H7 (cell line): ENCODE measurements at places on chromosomes 16 and 17. TPM values are rescaled to one million over a fixed set of nuclear protein-coding genes. Genes with fewer than 3 reads are reported as not detected.

Gene SLC25A11
- total RNA-seq = 143 and 169 TPM in 2 replicates

Gene DNAAF8
- total RNA-seq = 1.1 TPM in 1 of 2 replicates, not detected in the other

Gene KREMEN2
- 17.6 and 20.9 TPM in 2 replicates for total RNA-seq

Gene TBC1D28
- total RNA-seq = 0.18 TPM in 1 of 2 replicates, not detected in the other

Gene SAMD14
- total RNA-seq = 7.8 and 8.2 TPM in 2 replicates

Gene KRTAP1-1
- not detected in 2 replicates for total RNA-seq

Gene HOXB8
- total RNA-seq = not detected in 2 replicates

Gene SPN
- total RNA-seq = 0.48 and 0.59 TPM in 2 replicates

Gene ZNF385C
- total RNA-seq = 2.7 and 3.8 TPM in 2 replicates

Gene CETP
- not detected in 2 replicates for total RNA-seq

- DNase-seq = peak; percentile 75
Observed at GRCh38 chr17:72115781-72116525, 4.9 kb upstream of the SOX9 start.

GRCh38 chr16:9007177-9007794 is 43.6 kb upstream of the USP7 start:
- peak; percentile 10 for DNase-seq

GRCh38 chr16:31458073-31458843 is 1.0 kb upstream of the ARMC5 start:
- peak; percentile 71 for DNase-seq

- no peak for DNase-seq
Observed at GRCh38 chr16:1460602-1461138, 14.2 kb downstream of the CLCN7 start.

DNA sequence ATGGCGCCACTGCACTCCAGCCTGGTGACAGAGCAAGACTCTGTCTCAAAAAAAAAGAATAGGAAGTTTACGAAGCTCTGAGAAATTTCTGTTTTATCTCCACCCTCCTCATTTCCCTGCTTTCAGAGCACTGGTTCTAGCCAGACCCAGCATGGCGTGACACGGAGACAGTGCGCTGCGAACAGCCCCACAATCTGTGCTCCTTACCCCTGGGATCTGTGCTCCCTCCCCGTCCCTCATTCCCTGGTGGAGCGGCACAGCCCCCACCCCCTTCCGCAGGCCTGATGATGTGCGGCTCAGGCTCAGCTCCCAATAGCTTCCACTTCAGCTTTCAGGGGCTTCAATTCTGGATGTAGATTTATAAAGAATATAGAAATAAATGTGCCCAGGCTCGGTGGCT is 56.1 kb upstream of the ENDOV start:
- no peak for DNase-seq

GRCh38 chr16:70703041-70703834 is 17.4 kb upstream of the MTSS2 start:
- DNase-seq = peak; percentile 84

DNA sequence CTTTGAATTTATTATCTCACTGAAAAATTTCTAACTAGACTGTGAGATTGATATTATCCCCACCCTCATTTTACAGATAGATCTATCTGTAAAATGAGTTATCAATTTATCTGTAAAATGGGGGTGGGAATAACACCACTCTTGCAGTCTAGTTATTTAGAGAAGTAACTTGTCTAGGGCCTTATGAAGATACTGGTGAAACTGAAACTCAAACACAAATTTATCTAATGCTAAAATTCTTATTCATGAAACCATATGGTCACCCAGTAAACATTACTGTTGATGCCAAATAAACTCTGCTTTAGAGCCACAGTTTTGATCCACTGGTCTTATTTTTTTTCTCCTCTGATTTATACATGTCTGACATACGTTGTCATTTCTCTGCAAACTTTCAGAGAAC is 52.1 kb upstream of the SMIM36 start:
- no peak for DNase-seq

- DNase-seq = no peak
Observed at GRCh38 chr16:49351096-49351487, 22.5 kb upstream of the C16orf78 start.

- peak; percentile 90 for DNase-seq
Observed at GRCh38 chr16:85556456-85557082, 56.6 kb upstream of the GSE1 start.

DNA sequence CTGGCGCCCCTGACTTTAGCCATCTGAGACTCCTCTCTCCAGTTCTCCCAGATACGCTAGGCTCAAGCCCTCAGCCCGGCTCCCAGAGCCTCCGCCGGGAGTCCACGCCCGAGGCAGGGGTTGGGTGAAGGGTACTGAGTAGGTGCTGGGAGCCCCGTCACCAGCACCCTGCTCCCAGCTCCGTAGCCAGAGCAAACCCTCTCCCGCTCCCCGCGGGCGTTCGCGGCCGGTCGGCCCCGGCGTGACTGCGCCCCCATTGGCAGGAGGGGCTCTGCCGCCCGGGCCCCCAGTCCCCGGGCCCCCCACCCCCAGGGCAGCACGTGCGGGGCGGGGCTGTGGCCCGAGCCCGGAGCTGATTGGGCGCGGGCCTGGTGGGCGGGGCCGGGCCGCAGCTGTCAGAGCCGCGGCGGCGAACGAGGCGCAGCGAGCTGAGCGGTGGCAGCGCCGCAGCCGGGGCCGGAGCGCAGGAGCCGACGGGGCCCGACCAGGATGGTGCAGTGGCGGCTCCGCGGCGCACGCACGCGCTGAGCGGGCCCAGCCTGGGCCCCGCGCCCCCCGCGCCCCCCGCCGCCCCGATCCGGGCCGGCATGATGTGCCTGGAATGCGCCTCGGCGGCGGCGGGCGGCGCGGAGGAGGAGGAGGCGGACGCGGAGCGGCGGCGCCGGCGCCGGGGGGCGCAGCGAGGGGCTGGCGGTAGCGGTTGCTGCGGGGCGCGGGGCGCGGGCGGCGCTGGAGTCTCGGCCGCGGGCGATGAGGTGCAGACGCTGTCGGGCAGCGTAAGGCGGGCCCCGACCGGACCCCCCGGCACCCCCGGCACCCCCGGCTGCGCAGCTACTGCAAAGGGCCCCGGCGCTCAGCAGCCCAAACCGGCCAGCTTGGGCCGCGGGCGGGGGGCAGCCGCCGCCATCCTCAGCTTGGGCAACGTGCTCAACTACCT is at the start of gene SPNS2:
TSS of gene SPNS2 (plus strand) at position 421 of the 937 bp plus-strand sequence. CDS start at position 588, 167 bp downstream.
- DNase-seq = peak; percentile 99

DNA sequence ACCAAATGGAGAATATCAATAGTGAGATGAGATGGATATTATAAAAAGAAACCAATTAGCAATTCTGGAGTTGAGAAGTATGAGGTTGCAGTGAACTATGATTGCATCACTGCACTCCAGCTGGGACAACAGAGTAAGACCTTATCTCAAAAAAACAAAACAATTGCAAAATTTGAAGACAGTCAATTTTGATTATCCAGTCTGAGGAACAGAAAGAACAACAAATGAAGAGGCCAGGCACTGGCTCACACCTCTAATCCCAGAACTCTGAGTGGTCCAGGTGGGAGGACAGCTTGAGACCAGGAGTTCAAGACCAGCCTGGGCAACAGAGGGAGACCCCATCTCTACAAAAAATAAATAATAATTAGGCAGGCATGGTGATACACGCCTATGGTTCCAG is 35.0 kb downstream of the USP32 start:
- no peak for DNase-seq

- DNase-seq = no peak
Observed at GRCh38 chr17:48915459-48916282, 7.5 kb downstream of the UBE2Z start.

GRCh38 chr17:13016881-13017654 is 759 bp downstream of the ELAC2 start:
- no peak for DNase-seq

- DNase-seq = peak; percentile 85
Observed at GRCh38 chr17:46979147-46979863, at the start of gene RPRML. Gene RPRML (minus strand): TSS chr17:46979253. CDS start chr17:46979007, 246 bp downstream.

GRCh38 chr17:65093930-65094329 is 37.4 kb upstream of the GNA13 start:
- DNase-seq = no peak

- DNase-seq = no peak
Observed at GRCh38 chr17:1376061-1376460, 24.0 kb downstream of the YWHAE start.

DNA sequence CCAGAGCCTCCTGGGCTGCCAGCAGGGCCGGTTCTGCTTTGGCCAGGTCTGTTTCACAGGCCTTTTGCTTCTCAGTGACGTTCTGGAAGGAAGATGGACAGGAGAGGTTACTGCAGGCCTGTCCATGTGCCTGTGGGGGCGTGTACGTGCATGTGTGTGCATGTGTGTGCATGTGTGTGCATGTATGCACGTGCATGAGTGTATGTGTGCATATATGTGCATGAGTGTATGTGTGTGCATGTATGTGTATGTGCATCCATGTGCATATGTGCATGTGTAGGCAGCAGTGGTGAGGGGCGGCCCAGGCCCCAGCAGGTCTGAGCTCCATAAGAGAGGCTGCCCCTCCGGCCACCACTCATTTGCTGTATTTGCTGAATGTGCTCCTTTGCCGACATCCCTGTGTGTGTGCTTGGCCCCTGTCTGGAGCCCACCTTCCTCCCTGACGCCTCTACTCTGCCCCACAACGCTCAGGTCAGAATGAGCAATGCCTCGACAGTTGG is 81.8 kb downstream of the PGS1 start:
- DNase-seq = no peak

GRCh38 chr16:54932737-54933254 is 2.1 kb downstream of the IRX5 start:
- DNase-seq = peak; percentile 85

DNA sequence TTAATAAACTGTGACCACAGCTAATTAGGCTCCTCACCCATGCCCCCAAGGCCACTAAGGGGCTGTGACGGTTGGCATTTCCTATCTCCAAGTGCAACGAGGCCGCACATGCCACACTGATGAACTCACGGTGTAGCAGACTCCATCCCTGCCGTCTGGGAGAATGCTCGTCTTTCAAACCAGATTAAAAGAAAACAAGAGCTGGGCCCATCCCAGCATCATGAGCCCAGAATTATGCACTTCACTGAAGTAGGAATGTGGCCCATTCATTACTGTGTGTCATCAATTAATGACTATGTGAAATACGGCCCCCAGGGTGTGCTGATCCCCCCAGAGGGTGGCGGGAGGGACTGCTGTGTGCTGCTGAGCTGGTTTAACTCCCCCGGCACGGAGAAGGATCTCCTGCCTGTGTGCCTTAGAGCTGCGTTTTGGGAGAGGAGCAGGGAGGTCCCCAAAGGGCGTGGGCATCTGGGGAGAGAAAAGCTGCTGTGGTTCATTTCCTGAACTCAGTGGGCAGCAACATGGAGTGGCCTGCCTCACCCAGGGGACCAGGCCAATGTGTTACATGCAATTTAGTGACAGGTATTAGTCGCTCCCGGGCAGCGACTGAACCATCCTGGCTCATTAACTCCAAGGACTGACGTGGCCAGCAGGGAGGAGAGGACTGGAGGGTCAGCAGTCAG is 194.5 kb downstream of the FOXL1 start:
- peak; percentile 63 for DNase-seq

- DNase-seq = no peak
Observed at GRCh38 chr16:80576343-80576912, 35.6 kb downstream of the DYNLRB2 start.

- DNase-seq = no peak
Observed at GRCh38 chr17:7249830-7250229, 1.7 kb downstream of the CTDNEP1 start.

GRCh38 chr17:75147878-75148546 is 6.3 kb downstream of the JPT1 start:
- DNase-seq = no peak

DNA sequence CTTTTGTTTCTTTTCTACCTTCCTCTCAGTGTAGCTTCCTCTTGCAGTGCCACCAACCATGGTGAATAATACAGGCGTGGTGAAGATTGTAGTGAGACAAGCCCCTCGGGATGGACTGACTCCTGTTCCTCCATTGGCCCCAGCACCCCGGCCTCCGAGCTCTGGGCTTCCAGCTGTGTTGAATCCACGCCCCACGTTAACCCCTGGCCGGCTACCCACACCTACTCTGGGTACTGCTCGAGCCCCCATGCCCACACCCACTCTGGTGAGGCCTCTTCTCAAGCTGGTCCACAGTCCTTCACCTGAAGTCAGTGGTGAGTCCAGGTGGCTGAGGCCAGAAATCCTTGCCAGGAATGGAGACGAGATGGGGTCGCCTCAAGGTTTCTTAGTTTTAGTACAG is 23.9 kb downstream of the SRCAP start:
- no peak for DNase-seq

DNA sequence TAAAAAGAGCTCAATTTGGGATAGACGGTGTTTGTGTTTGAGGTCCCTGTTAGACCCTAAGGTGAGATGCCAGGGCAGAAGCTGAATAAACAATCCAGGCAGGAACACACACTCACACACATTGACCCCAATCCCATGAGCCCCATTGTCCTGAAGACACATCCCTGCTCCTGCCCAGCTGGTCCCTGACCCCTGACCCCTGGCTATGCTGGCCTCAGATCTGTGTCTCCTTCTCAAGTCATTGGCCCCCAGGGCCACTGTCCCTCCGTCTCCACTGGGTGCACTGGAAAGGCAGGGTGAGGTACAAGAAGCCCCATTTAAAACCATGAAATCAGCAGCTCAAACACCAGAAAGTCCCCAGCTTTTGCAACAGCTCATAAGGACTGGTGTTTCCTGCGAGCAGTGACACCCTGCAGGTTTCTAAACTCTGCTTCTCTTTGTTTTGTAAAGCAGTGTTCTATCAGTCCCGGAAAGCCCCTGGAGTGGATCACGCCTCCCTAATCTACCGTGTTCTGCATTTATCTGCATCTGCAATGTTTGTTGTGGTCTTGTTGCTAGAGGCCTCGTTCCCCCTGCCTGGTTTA is 18.0 kb upstream of the ASGR2 start:
- DNase-seq = peak; percentile 90

DNA sequence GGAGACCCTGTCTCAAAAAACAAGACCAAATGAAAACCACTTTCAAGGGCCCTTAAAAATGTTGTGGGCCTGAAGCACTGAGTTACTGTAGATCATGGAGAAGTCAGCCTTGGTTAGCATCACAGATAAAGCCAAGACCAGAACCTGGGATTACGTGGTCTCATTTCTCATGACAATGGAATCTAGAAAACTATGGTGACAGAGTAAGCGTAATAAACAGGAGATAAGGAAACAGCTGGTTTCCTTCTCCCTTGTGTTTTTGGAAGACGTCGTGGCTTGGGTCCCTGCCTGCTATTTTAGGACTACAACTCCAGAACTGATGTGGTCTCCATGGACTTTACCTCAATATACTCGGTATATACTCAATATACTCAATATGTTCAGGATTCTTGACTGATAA is 180.7 kb upstream of the ZFHX3 start:
- DNase-seq = no peak

- DNase-seq = peak; percentile 87
Observed at GRCh38 chr17:4412933-4413831, 20.6 kb upstream of the SPNS3 start.

- DNase-seq = peak; percentile 94
Observed at GRCh38 chr16:85554889-85555718, 58.0 kb upstream of the GSE1 start.

DNA sequence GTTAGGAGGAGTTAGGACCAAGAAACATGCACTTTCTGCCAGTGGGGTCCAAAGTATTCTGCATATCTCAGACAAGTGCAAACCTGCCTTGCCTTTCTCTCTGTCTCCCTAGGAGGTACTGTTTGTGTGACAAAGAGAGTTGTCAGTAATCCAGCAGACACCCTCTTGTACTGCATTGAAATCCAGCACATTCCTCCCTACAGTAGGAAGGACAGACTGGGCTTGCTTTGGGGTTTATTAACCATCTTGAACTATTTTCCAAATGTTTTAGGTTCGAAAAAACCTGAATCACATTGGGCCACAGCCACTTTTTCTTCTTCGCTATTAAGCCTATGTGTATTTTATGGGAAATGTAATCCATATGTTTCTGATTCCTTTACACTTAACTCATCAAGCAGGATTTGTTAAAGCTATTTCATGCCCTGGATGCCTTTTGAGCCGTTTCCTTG is 204.2 kb upstream of the KCNJ16 start:
- peak; percentile 30 for DNase-seq
